ENCODE measurements at places on chromosomes 11 and 22. TPM values are rescaled to one million over a fixed set of nuclear protein-coding genes. Genes with fewer than 3 reads are reported as not detected.

DNA sequence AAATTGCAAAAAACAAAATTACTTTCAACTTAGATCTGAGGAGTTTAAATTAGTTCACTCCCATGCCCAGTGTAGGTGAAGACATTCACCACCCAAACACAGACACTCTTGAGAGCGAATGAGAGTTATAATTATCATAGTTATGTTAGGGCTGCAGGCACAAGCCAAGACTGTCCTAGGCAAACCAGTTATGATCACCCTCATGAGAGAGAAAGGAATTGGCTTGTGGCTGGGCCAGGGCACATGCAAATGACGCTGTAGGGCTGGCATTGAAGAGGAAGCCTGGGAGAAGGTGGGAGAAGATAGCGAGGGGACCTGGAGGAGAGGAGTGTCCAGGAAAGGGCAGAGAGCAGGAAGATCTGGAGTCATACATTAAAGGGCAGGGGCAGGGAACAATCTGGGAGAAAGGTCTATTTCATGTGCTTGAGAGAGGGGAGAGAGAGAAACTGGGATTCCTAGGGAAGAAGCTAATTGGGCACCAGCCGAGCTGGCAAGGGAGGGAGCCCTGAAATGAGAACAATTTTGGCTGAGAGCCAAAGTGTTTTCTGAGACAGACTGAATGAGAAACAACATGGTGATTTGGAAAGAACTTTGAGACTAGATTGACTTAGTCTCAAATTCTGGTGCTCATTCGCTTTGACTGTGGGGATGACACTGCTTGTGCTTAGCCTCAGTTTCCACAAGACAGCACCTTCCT lies 279.9 kb downstream of the KIRREL3 start:
- no peak for ATAC-seq

DNA sequence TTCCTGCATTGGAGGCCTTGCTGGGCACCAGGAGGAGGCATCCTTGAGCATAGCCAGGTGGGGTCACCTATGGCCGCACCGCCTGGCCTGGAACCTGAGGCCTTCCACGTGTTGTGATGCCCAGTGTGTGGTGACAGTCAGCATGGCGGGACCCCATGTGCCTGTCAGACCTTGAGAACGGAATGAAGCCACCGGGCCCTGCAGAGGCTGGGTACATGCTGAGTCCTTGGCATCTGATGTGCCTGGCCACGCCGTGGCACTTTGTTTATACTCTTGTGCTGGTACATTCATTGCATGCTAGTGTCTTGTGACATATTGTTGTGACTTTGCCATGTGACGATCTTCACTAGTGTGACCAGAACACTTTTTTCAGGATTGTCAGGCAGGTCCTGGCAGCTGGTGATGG lies 8.5 kb upstream of the MYO7A start:
- no peak for ATAC-seq

- ATAC-seq: no peak
These were observed 12.1 kb downstream of the PPM1F start for GRCh38 chr22:21940521-21940920.

DNA sequence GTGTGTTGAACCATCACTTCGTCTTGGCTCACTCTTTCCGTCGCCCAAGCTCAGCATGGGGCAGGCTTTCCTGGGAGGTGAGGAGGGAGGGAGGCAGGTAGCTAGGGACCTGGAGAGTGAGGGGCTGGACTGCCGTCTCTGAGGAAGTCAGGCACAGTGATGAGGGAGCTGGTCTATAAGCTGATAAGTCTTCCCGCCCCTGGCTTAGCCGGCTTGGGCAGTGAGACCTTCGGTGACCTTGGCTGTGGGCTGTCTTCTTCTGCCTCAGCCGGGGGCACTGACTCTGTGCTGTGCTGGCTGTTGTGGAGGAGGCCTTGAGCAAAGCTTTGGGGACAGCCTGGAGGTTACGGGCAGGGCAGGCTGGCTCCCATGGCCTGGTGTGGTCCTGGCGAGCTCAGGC lies 18.7 kb downstream of the GNAZ start:
- no peak for ATAC-seq

DNA sequence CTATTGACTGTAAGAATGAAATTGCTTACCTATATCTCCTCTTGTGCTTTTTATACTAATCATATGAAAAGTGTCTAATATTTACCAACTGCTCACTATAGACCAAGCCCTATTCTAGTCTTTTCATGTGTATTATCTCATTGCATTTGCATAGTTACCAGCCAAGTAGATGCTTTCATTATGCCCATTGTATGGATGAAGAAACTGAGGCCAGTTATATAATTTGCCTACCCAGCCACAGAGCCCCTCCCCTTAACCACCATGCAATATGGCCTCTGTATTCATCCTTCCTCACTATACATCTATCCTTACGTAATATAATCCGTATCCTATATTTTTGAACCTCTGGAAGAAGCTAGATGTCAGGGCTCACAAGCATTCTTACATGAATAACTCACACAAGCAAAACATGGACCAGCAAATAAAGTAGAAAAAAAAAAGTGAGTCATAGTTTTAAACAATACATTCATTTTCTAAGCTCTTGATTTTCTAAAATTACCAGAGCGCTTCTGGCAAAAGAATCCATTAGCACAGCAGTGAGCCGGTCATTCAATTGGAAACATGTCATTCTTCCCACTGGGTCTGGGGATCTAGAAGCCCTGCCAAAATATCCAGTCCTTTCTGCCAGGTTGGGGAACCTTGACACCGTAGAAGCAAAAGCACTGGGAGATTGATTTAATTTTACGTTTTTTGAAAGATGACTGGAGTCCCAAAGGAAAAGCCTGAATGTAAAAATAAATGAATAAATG lies 80.0 kb downstream of the C11orf91 start:
- no peak for ATAC-seq

GRCh38 chr11:12195768-12196167 lies 85.4 kb downstream of the MICAL2 start:
- no peak for ATAC-seq

DNA sequence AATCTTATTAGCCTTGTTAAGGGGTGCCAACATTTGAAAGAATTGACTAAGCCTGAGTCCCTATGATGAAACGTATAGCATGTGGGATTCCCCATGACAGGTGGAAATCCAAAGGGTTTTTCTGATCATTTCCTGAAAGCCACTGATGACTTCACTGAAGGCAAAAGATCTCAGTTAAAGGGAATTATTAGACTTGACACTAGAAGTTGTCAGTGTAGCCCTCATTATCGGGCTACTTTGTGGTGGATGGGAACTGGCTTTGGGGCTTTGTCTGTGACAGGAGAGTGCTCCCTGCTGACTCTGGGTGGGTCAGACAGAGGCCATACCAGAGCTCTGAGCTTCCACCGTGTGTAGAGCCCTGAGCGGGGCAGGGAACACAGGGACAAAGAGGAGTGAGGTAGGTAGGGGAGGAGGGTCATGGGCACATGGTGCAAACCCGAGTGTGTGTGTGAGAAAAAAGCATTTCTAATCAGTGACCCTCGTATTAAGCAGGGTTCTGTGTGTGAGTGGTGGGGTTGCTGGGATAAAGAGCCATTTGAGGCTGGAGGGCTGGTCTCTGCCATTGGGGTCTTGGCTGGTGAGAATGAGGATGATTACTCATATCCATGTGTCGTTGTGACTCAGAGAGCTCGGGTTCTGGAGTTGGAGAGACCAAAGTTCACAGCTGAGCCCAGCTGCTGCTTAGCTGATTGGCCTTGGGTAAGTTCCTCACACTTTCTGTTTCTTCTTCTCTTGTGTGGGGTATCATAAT lies 101.1 kb downstream of the GRIK4 start:
- ATAC-seq: no peak

Gene GGT5
- 1.2 TPM for total RNA-seq

Measured in motor neuron (in vitro differentiated cells).